ENCODE measurements at places on chromosomes 7 and 10.

DNA sequence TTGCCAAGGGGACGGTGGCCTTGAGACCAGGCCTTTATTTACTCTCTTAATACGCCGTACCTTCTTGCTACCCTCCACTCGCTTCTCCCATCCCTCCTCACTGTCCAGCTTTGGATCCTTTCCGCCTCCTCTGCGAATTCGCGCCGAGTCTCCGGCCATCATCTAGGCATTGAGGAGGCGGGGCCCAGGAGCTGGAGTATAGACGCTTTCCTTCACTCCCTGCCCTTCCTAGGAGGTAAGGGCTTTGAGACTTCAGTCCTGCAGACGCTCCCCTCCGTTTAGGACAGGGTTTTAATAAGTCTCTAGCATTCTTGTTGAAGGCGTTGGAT, 538 bp downstream of the TFAM start:
- DNase-seq = no peak

- DNase-seq = no peak
Observed at GRCh38 chr10:16832351-16833080, 15.3 kb upstream of the RSU1 start.

DNA sequence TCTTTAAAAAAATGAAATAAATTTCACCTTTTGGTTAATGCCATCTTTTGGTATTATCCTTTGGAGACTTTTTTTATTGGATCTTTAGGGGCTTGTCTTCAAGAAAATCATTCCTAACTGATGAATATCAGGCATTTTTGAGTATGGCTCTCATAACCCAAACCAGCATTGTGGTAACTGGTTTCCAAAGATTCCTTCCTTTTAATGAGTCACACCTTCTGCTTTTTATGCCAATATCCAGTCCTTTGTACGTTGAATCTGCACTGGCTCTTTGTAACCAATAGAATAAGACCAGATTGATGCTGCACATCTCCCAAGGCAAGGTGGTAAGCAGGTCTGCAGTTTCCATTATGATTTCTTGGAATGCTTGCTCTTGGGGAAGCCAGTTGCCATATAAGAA, 89.1 kb downstream of the GPR158 start:
- DNase-seq = no peak

- no peak for DNase-seq
Observed at GRCh38 chr7:45032421-45032820, 32.4 kb downstream of the CCM2 start.

DNA sequence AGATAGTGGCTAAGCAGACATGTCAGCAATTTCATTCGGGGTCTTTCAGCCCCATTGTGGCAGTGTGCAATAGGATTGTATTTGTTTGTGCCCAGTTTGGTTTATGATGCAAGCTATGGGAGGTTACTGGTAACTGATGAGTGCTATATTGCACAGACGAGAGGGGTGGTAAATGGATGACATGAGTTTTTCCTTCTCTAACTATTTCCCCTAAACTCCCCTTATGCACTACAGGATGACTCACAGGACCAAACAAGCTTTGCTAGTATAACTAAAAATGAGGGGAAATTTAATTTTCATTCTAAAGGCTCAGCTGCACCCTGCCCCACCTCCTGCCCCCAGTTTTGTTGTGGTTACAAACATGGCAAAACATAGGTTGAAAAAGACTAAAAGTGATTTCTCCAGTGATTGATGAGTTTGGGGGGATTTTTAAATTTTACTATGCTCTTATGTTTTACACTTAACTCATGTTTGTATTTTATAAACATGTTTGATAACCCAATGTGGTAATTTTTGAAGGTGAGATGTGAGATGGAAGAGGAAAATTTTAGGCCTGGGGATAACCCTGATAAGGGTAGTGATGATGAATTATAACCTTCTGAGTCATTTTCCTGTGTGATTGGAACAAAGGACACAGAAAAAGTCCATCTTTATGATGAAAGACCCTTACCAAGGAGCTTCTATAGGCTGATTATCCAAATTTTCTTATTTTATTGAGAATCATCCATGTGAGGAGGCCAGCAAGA, 60.8 kb upstream of the NAMPT start:
- no peak for DNase-seq

DNA sequence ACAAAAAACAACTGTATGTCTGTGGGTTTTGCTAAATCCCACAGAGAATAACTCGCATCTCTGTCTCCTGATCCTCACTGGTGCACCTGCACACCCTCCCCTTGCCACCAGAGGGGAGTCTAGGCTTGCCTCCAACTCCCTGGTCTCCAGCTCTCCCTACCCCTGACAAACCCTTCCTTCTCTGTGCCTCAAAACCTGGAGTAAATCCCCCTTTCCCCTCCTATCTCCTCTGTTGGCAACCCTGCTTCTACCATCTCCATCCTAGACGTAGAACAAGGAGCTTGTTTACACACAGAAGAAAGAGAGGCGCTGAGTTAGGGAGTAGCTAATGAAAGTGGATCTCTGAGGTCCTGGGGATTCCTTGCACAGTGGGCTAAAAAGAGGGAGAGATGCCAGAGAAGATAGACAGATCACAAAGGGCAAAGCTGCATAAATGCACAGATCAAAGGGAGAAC, 6.0 kb downstream of the MBLAC1 start:
- peak; percentile 53 for DNase-seq

DNA sequence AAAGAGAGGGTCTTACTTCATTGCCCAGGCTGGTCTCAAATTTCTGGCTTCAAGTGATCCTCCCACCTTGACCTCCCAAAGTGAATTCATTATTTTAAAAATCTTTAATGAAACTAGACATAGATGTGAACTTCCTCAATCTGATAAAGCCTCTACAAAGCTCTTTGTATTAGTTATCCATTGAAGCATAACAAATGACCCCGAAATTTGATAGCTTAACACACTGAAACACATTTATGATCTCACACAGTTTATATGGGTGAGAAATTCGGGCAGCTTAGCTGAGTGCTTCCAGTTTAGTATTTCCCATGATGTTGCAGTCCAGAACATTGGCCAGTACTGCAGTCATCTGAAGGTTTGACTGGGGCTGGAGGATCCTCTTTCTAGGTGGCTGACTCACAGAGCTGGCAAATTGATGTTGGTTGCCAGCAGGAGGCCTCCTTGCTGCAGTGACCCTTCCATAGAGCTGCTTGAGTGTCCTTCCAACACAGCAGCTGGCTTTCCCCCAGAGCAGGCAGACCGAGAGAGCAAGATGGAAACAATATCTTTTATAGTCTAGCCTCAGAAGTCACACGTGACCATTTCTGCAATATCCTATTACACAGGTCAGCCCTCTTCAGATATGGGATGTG, 16.6 kb upstream of the WNT8B start:
- DNase-seq = no peak

DNA sequence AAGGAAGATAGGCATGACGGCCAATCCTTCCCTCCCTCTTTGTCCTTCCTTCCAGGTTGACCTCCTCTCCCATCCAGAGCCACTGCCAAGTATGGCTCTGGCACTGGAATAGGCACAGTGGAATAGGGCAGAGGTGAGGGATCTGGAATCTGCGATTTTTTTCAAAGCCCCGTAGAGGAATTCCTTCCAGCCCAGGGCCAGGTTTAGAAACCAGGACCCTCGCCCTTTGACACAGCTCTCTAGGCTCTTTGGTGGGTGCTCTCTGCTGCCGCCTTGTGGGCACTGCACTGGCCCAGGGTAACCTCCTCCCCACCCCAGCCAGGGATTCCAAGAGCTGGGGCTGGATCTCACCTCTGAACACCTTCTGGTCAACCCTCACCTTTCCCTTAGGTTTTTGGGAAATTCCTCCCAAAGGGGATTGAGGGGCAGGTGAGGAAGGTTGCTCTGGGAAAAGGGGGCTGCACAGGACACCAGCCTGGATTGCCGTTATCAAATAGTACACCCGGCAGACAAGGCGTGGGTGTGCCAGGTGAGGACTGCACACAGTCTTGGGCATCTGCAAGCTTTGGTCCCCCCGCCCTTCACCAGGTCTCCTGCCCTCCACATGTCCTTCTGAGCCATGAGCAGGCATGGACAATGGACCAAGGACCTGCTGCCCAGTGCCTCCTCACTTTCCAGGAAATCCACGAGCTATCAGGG, 22.8 kb downstream of the C10orf105 start:
- peak; percentile 65 for DNase-seq

DNA sequence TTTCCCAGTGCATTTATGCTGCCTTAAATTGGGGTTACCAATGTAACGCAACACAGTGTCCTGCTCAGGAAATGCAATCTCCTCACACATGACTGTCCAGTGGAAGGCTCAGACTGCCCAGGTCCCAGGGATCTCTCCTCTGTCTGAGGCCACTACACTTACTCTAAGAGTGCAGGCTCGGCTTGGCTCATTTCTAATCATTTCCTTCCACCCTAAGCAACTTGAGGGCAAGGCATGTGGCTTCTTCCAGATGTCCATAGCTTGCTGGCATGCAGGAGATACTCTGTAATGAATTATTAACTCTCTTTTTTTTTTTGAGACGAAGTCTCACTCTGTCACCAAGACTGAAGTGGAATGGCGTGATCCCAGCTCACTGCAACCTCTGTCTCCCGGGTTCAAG, 23.7 kb downstream of the PLAC9 start:
- no peak for DNase-seq

DNA sequence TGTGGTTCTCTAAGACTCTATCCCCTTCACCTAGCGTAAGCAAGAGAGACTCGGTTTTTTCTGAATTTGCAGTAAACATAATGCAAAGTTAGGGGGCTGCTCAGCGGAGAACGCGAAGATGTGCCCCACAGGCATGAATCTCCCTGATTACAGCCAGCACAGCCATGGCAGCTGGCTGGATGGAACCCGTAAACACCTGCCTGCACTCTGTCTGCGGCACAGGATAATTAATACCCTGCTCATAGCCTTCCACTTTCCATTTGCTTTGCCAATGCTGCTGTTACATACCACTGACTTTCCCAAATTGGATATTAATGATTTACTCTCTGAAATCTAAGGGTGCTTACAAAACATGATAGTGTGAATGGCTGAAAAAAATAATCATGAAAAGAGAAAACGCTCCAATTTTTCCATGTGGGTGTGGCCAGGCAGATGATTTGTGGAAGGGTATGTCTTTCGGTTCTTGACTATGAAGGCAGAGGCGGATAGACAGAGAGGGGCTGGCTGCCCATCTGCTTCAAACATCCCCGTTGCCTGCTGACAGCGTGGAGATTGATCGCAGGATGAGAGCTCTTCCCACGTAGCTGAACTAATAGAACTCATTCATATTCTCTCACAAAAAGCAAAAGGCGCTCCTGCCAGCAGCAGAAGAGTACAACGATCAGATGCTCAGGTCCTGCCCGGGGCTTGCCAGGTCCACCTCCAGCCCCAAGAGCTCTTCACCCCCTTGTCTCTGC, 193.2 kb upstream of the GHITM start:
- DNase-seq = no peak

DNA sequence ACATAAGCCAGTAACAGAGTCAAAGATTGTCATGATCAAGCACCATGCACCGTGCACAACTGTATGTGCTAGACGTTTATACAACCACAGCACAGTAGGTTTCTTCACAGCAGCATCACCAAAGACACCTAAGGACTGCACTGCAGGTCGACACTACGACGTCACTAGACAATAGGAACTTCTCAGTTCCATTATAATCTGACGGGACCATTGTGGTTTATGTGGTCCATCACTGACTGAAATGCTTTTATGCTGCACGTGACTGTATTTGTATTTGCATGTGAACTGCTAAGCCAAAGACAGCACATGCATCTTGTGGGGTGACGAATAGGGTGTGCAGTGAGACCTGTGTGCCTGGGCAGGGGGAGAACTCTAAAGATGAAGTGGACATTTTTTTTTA, 164.9 kb downstream of the PARD3 start:
- no peak for DNase-seq

DNA sequence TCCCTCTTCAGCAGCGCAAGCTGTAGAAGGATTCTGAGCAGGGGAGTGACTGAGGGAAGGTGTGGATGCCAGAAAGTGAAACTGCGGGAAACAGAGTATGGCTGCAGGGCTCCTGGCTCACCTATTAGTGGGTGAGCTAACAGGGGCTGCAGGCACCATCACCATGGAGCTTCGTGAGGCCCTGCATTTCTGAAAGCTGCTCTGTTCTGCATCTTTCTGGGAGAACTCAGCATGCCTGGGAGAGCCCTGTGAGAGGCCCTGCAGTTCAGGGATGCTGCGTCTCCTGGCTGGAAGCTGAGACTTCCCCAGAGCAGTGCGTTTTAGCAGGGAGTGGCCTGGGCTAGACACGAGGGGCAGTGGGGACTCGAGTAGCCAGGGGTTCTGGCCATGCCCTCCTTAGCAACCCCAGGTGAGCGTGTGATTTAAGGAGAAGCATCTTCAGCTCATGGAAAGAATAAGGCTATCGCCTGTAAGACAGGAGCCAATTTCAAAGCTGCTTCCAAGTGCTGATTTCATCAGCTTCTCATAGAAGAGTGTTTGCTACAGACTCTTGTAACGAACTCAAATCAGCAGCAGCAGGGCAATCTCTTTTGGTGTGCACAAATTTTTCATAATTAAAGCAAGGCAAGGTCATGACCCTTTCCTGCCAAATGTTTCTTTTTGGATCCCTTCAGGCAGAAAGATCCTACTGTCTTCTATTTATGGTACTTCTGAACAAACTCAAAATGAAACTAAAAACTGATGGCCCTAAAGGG, 293.6 kb upstream of the ZNF32 start:
- DNase-seq = no peak

- DNase-seq = no peak
Observed at GRCh38 chr7:149838992-149839408, 825 bp downstream of the ZNF862 start.

DNA sequence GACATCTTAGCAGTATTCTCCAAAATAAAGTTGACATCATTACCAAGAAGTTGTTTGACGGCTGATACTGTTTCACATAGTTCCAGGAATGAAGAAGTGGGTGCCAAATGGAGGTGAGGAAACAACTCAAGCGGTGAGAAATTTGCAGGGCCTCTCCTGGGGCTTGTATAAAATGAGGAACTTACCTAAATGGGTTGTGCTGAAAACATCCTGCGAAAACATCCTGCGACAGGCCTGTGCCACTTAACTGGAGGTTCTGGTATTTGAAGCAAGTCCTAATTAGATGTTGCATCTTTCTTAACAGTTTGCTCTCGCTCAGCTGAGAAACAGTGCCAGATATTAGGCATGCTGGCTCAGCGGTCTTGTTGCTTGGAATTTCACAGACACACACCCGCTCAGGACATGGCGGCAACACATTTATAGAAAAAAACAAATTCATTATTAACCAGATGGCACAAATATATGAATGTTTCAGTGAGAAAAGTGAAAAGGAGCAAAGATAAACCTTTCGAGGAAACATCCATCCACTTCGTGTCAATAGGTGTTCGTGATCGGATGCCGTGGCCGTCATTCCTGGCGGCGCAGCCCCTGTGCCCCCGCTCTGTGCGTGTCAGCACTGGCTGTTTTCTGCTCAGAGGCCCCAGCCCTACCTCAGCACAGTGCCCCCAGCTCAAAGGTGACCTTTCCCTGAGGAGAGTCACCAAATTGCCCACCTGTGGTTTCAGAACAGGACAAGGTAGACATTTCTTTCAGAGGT, 48.1 kb downstream of the CDC123 start:
- no peak for DNase-seq

All from T-helper 9 cell (primary cell).